ENCODE measurements at places on chromosomes 4 and X.

DNA sequence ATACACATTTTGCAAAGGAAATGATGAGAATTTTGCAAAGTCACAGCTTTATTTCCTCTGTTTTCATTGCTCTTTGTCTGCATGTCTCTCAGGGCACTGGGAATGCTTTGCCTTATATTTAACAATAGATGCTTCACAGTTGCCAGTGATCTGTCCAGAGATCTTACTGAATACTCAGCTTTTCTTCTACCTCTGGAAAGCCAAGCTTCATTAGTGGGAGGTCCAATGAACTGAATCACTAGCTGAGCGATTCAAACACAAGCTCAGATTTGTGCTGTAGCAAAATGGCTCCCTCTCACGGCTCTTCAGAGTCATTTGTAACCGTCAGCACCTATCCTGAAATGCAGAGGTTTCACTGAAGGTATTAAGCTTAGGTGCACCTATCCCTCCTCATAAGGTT, 138.9 kb downstream of the DCLK2 start:
- peak; percentile 18 for DNase-seq

- DNase-seq, result no peak
These were observed 6.4 kb downstream of the LAMTOR3 start for GRCh38 chr4:99887837-99888236.

DNA sequence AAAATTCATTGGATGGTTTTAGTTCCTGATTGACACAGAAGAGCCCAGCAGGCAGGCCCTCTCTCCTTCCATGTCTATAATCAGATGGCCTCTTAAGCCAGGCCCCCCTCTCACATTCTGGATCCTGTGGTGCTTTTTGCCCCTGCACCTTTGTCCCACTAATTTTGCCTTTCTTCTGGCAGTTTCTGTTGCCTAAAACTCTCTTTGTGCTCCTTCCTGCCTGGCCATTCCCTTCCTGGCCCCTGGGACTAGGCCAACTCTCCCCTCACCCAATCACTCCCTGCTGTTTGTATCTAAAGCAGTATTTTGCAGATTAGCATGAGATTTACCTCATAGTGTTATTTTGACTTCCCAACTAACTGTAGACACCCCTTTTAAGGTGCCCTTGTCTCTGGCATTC, 42.7 kb upstream of the DDX3X start:
- no peak for DNase-seq

GRCh38 chr4:4852591-4853362, 6.7 kb upstream of the MSX1 start:
- DNase-seq, result peak; percentile 24

- DNase-seq, result no peak
These were observed 242.9 kb upstream of the ANKRD50 start for GRCh38 chr4:124955476-124955875.

DNA sequence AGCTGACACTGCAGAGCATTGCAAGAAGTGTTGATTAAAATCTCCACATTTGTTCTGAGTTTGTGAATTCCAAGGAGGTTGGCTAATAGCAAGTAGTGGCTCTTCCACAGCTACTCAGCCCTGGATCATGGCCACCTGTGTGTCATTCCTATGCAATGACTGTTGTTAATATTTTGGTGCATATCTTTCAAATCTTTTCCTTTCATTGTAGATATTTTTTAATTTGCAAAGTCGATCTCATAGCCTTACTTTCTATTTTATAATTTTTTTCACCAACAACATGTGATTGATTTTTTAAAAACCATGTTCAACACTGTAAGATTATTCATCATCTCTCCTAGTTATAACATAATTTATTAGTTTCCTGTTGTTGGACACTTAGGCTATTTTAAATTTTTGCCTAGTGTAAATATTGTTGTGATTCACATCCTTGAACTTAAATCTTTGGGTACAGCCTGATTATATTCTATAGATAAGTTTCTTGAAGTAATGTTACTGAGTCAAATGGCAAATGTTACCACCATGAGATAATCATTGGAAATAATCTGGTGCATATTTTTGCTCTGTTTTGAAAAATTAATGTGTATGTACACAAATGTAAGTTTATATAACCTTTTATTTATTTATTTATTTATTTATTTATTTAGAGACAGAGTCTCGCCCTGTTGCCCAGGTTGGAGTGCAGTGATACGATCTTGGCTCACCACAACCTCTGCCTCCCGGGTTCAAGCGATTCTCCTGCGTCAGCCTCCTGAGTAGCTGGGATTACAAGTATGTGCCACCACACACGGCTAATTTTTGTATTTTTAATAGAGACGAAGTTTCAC, 17.1 kb upstream of the ARHGAP10 start:
- DNase-seq, result peak; percentile 95

GRCh38 chr4:7561557-7561956, 126.8 kb upstream of the PSAPL1 start:
- DNase-seq, result no peak

GRCh38 chr4:75790024-75790423, 65.6 kb downstream of the USO1 start:
- no peak for DNase-seq

- no peak for DNase-seq
These were observed 15.5 kb downstream of the PFKFB1 start for GRCh38 chrX:54978448-54978847.

DNA sequence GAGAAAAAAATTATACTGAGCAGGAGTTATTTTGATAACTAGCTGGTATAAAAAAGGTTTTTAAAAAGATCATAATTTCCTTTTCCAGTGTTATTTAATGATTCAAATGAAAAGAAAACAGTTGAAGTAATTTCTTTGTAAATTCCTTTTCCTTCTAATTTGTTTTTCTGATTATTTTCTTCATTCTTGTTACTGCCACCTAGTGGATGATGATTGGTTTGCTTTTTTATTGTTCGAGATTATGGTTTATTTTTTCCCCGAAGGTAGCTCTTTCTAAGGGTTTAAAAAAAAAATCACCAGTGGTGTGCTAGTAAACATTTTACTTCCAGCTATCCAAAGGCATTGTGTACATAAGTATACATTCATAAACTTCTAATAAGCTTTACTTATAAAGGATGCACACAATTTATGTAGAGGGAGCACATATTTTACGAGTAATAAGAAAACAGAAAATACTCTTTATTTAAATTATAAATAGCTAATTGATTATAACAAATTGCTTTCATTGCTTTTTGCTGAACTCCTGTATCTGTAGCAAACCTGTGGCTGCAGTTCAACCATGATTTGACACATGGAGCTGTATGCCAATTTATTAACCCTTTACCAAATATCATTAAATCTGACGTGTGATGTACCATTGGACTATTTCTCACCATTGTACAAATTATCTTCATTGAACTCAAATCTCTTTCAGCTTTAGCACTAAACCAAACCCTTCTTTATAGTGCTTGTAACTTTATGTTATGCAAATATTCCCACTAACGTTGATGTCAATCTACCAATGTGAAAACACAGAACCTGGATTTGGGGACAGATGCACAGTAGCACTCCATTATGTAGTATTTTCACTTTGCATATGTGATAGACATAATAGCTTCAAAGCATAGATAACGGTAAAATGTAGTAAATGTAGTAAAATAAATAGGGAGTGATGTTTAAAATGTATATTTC, 97.8 kb upstream of the ANK2 start:
- peak; percentile 62 for DNase-seq

DNA sequence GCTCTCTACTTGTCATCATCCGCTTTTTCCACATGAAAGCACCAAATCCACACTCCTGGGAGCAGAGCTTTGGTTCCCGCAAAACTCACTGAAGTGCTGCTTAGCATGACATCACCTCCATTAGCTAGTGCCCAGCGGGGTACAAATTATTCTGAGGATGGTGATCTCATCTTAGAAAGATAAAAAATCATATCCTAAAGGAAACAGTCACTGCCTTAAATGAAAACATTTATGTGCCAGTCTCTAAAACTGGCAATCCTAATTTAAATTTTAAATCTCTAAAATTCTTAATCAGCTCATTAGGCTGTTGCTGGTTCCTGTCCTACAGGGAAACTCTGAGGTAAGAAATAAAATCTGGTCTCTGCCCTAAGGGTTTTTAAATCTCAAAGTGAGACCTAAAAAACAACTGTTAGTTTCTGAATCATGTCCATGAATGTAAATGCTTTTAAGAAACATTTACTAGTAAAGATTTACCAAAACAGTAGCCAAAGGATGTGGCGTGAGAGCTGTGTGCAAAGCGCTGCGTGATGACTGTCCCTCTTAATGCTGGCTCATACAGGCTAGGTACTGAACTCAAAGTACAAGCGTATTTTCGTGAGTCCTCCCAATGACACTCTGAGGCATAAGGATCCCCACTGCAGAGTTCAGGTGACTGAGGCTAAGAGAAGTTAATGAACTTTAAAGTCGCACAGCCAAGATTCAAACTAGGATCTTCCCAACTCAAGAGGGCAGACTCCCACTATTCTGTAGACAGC, 4.5 kb downstream of the CASP3 start:
- no peak for DNase-seq

- DNase-seq, result no peak
These were observed 505.5 kb upstream of the TENM3 start for GRCh38 chr4:181737744-181738143.

GRCh38 chr4:102807345-102807744, 20.0 kb downstream of the UBE2D3 start:
- no peak for DNase-seq

DNA sequence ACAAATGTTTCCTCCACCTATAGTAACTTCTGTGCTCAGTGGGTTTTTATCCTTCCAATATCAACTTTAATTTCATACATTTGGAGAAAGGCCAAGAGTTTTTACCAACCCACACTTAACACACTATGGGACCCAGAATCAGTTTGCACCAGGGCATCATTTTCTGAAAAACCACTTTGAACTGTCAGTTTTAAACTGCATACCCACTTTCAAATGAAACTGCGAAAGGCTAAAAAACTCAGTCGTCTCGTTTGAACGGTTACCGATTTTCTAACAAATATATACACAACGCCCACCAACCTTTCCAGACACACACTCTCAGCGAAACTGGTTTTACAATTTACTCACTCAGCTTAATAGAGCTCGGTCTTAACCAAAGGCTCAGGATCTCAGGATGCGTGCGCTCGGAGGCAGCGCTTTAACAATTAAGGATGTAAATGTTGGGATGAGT, 376 bp downstream of the ABCG2 start:
- DNase-seq, result no peak

DNA sequence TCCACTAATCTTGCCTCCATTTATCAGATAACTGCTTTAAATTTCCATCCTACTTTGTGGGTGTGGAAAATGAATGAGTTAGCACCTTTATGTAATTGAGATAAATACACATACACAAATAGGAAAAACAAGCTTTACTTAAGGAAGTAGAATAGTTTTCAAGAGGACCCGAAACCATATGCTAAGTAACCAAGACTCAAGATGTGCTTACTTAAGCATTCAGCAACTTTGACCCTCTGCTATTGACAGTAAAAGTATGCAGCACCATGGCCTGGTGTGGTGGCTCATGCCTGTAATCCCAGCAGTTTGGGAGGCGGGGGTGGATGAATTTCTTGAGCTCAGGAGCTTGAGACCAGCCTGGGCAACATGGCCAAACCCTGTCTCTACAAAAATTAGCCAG, 29.9 kb downstream of the RNF175 start:
- no peak for DNase-seq

DNA sequence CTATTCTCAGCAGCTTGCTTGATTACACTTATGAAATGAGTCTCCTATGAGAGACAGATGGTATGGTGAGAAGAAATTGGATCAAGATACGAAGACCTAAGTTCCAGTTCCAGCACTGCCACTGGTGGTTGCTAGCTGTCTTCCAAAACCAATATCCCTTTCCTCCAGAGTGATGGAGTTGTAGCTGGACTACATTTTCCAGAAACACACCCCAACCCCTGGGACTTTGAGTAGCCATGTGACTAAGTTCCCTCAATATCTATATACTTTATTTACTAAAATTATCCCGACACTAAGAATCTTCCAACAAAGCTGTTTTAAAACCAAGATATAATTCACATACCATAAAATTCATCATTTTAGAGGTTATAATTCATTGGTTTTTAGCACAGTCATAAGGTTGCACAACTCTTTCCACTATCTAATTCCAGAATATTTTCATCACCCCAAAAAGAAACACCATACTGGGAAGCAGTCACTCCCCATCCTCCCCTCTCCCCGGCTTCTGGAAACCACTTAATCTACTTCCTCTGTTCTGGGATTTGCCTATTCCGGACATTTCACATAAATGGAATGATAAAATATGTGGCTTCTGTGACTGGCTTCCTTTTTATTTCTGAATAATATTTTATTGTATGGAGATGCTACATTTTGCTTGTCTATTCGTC, 118.0 kb downstream of the MANBA start:
- DNase-seq, result no peak

- DNase-seq, result no peak
These were observed 47.9 kb downstream of the CHIC2 start for GRCh38 chr4:54016504-54016903.

- no peak for DNase-seq
These were observed 66.9 kb downstream of the MANBA start for GRCh38 chr4:102693861-102694260.

GRCh38 chr4:37568489-37568888, 117.7 kb downstream of the RELL1 start:
- DNase-seq, result peak; percentile 40

DNA sequence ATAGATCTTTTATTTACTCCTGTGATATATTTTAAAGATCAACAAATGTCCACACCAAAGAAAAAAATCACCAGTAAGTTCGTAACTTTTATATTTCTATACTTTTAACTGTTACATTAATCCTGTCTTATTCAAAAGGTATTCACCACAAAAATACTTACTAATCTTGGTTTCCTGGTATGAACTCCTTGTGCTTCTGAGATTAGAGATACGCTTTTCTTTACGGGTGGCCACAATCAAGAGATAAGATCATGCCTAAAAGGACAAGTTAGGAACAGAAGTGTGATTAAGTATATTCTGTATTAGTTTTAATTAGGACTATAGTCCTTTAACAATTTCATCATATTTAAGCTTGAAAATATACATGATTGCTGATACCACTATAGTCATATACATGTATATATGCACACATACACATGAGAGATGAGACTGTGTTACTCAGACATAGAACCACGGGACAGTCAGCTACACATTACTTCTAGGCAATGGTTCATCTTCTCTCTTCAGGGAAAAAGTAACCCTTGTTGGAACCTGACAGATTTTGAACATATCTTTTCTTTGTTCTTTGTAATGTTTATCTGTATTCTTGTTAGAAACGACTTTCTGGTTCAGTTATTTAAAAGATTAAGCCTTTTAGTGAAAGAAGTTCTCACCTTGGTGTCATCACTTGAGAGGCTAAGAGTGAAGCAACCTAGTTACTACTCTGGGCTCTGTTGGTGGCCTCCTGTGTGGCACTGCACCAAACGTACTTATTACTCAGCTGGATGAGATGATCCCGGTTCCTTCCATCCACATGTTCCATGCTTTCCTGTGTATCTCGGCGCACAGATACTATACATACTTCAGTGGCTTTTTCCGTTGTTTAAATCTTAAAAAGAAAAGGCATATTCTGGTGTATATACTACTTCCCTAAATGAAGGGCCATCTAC, 146.1 kb downstream of the CBR4 start:
- DNase-seq, result no peak

DNA sequence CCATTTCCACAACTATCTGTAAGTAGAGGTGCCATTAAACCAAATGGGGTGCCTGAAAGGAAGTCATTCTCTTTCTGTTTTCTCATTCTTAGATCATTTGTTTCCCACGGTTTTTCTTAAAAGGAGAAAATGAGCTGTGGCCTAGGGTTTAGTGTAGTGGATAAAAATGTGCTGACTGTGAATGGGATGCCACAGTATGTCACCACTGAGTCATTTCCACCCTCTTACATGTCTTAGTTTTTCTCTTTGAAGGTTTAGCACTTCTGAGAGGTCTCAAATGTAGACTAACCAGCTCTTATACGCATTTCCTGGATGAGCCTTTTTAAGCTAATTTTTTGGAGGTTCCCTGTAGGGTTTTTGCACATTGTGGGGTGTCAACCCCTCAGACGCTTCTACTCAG, 244.5 kb upstream of the SPANXN1 start:
- no peak for DNase-seq
